Suppressor macrophage treated with lipopolysaccharide for 1 hour (primary cell): ENCODE measurements at places on chromosomes 7 and 10.

- no peak for DNase-seq
Measured at GRCh38 chr10:70956029-70956759, 67.8 kb upstream of the PCBD1 start.

DNA sequence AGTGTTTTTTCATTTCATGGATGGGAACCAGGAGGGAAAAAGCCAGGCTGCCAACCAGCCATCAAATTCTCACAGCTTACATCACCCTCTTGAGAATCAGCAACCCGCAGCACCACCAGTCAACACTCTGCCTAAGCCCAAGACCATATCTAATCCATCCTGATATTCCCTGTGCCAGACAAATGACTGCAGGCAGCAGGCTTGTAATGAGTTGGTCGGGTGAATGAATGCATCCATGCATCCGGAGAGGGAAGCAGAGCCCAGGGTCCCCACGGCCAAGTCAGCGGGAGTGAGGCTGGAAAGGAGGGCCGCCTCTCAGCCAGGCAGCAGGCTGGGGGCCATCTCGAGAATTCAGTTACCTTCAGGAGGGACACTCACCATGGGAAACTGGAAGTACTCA is 46.9 kb downstream of the SLIT1 start:
- no peak for DNase-seq

- no peak for DNase-seq
Measured at GRCh38 chr10:11787374-11787773, 35.8 kb upstream of the PROSER2 start.

- DNase-seq: no peak
Measured at GRCh38 chr10:120400601-120401000, 56.4 kb upstream of the PLPP4 start.

- DNase-seq: no peak
Measured at GRCh38 chr7:31043051-31043471, 9.0 kb upstream of the ADCYAP1R1 start.

- peak; percentile 63 for DNase-seq
Measured at GRCh38 chr10:70903262-70903921, 15.0 kb upstream of the PCBD1 start.

- no peak for DNase-seq
Measured at GRCh38 chr10:44831581-44831980, 79.6 kb upstream of the TMEM72 start.

GRCh38 chr10:79418886-79419595 is 26.4 kb downstream of the ZCCHC24 start:
- DNase-seq: no peak

GRCh38 chr7:17952387-17952786 is 12.1 kb upstream of the SNX13 start:
- DNase-seq: no peak

- no peak for DNase-seq
Measured at GRCh38 chr10:84225427-84226173, at the start of gene LRIT2. TSS of gene LRIT2 (minus strand) at chr10:84225544. CDS start at chr10:84225520, 24 bp downstream.

- DNase-seq: no peak
Measured at GRCh38 chr10:117409549-117410305, 34.5 kb upstream of the PDZD8 start.

DNA sequence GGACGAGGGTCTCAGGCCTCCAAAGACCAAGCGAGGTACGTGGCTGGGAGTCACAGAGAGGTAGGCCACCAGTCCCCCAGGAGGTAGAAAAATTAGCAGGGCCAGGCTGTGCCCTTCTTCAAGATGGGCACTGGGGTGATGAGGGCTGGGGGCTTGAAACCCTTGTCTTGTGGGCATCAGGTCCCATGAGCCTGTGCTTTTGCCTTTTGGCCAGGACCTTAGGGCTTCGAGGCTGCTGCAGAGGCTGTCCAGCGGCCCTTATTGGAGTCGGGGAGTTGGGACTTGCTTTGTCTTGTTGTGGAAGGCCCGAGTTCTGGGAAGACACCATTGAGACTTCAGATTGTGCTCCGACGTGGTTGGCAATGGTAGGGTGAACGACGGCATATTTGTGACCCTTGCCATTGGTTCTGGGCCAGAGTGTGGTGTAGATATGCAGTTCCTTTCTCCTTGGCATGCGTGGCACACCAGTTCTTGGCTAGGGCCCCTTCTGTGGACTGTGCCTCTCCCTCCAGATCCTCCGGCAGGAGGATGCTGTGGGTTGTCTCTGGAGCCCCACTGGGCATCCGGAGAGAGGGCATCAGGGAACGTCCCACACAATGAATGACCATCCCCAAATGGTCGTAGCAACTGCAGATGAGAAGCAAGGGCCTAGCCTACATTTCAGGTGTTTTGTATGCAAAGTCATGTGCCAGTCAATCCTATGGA is 931 bp downstream of the SH2D4B start:
- no peak for DNase-seq

GRCh38 chr7:142851269-142851668 is 3.6 kb upstream of the EPHB6 start:
- DNase-seq: no peak

DNA sequence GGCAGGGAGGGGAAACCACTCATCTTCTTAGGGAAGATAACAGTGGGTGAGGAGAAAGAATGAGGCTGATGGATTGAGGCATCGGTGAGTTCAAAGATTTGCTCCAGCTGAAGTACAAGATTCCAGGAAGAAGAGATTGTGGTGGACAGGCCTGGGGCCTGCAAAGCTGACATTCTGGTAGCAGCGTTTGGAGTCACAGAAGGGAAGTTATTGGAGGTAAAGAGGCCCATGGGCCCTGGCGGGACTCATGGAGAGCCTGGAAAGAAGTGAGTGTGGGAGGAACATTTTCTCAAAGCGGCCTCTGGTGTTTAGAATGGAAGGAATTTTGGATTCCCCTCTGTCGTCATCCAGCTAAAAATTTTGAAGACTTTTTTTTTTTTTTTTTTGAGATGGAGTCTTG is 160.0 kb upstream of the KLF6 start:
- no peak for DNase-seq

GRCh38 chr7:46452561-46453135 is 531.6 kb upstream of the IGFBP3 start:
- DNase-seq: no peak

- no peak for DNase-seq
Measured at GRCh38 chr7:19522486-19522885, 186.4 kb downstream of the POLR1F start.

- DNase-seq: no peak
Measured at GRCh38 chr7:154985230-154985629, 17.7 kb downstream of the PAXIP1 start.

- peak; percentile 4 for DNase-seq
Measured at GRCh38 chr10:75468612-75469005, 37.2 kb downstream of the LRMDA start.

DNA sequence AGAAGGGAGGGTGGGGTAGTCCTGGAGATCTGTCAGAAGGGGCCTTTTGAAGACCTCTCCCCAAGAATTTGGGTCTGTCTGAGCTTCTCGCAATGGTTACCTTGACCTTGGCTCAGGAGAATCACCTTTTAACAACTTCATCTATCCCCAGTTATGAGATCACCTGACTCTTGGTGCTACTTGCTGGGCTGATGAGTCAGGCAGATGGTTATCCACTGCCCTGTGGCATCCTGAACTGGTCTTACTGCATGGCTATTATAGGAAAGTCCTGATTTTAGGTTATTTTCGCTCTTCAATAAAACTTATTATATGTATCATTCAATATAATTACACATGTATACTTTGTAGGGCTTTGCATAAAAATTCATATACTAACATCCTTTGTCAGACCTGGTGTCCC is 274.7 kb downstream of the GFRA1 start:
- DNase-seq: no peak

DNA sequence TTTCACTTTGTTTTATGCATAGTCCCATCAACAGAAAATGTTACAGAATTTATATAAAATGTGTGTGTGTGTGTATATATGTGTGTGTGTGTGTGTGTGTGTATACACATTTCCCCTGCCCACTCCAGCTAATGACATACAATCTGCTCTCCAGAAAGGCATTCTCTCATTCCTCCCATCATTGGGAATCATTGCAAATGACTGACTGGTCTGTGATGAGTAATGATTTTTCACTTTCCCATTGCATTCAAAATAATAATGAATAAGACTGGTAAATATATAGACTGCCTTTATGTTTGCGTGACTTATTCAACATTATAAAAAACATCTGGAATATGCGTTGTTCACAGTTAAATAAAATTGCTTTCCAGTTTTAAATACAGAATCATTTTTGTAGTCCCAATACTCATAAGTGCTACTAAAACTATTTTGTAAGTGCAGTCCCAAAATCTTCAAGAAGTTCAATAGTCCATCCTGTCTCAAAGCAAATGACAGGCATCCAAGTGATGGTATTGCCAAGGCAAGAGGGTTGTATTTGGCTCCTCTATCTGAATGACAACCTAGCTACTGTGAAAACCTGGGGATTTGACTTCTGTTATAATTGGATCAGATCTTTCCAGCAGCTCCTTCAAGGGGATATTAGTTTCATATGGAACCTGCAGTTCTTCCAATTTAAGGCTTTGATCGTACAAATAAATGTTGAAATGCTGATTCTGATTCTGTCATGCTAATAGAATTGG is 150.9 kb downstream of the POLR1F start:
- DNase-seq: no peak

DNA sequence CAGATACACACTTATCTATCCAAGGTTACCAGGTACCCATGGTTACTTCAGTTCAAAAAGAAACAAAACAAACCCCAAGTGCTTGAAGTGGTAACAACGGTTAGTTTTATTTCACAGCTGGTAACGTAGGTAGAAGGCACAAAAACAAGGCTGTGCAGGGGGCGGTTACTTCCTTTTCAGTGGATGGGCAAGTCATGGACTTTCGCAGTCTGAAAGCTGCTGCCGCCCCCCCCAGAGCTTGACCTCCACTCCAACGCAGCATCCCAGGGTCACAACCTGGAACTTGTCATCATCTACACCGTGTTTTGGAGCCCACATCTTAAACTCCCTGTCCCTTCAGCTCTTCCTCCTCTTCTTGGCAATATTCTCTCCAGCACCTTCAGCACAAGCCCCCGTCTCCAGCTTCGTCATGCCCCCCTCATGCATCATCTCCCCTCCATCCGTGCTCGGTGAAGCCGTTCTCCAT is 181.2 kb upstream of the ITGB1 start:
- DNase-seq: no peak
